ENCODE measurements at places on chromosomes 12 and 14.

DNA sequence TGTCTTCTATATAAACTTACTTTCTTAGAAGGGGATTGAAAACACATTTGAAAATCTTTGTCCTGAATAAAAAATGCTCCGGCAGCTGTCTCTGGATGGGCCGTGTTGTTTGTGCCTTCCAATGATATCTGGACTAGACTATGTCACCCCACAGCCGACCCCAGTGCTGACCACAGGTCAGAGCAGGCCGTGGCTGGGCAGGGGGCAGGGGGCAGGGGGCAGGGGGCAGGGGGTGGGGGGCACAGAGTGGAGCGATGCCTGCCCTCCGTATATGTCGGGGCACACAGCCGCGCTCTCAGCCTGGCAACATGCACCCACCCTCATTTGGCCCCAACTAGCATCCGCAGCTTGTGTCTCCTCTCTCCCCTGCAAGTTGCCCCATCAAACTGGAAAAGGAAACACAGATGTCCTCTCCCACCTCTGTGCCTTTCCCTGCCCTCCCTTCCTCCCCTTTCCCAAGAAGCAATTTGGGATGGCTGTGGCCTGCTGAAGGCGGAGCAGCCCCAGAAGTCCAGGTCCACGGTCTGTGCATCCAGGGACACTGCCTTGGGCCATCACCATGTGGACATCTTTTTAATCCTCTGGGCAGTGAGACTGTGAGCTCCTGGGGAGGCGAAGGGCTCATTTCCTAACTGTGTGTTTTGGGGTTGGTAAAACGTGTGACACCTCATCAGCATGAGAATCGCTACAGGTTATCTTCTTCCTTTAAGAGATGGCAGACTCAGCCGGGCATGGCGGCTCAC lies 295.7 kb upstream of the RTL1 start:
- no peak for DNase-seq

GRCh38 chr12:93757792-93758694 lies 80.9 kb downstream of the CRADD start:
- no peak for DNase-seq

DNA sequence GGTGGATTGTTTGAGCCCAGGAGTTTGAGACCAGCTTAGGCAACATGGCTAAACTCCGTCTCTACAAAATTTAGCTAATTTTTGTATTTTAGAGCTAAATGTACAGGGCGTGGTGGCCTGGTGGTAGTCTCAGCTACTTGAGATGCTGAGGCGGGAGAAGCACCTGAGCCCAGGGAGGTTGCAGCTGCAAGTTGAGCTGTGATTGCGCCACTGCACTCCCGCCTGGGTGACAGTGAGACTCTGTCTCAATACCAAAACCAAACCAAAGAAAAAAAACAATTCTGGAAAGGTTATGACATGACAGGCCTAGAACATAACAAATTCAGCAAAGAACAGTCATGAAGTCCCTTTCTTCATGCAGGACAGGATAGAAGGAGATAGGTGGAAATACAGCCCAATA lies 25.7 kb downstream of the WDR89 start:
- no peak for DNase-seq

- no peak for DNase-seq
Observed at GRCh38 chr14:67622675-67623074, 3.0 kb downstream of the ARG2 start.

GRCh38 chr12:112798048-112798760 lies 6.7 kb downstream of the RPH3A start:
- no peak for DNase-seq

GRCh38 chr14:79587875-79588274 lies 623.4 kb downstream of the DIO2 start:
- DNase-seq = no peak

DNA sequence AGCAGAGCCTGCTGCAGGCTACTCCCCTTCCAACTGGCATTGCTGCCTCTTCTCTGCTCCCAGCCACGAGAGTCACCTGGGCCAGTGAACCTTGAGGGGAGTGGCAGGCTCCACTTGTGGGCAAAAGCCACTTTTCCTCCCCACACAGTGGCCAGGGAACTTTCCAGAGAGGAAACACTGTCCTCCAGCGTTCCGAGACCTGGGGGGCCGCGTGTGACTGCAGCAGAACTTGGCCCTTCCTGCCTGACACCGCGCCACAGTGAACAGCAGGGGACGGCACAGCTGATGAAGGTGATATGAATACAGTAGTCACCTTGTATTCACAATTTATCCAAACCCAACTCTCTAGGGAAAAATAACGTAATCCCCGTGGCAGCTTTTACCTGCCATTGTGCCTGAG lies 114.9 kb downstream of the PIWIL1 start:
- DNase-seq = no peak

- no peak for DNase-seq
Observed at GRCh38 chr12:132456944-132457495, 32.9 kb upstream of the FBRSL1 start.

DNA sequence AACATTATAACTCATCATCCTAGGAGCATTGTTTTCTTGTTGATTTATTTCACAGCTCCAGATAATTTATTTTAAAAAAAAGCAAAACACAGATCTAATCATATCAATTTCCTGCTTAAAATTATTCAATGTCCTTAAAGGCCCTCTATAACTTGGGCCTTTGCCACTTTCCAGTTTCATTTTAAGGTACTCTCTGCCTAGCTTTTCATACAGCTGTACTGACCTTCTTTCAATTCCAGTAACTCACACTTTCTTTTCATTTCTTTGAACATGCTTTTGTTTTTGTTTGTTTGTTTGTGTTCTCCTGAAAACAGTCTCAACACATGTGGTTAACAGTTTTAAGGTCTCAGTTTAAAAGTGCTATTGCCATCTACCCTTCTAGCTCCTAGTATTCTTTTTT lies 281.9 kb downstream of the ACSS3 start:
- DNase-seq = no peak

GRCh38 chr12:73950507-73950906 lies 587.1 kb upstream of the ATXN7L3B start:
- no peak for DNase-seq

DNA sequence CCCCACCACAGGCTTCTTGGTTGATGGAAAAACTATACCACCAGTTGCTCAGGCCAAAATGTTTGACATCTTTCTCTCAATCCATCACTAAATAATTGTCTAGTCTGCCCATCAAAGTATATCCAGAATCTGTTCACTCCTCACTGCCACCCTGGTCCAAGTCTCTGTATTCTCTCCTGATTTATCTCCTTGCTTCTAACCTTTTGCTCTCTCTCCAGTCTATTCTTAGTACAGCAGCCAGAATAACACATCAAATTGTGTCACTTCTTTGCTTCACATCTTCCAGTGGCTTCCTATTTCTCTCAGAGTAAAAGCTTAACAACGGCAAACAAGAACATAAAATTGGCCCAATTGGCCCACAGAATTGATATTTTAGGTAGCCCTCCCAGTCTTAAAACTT lies 272.8 kb downstream of the IPO8 start:
- no peak for DNase-seq

GRCh38 chr12:38607295-38607694 lies 290.7 kb downstream of the ALG10B start:
- no peak for DNase-seq

GRCh38 chr12:70885956-70886355 lies 34.6 kb downstream of the PTPRR start:
- no peak for DNase-seq

DNA sequence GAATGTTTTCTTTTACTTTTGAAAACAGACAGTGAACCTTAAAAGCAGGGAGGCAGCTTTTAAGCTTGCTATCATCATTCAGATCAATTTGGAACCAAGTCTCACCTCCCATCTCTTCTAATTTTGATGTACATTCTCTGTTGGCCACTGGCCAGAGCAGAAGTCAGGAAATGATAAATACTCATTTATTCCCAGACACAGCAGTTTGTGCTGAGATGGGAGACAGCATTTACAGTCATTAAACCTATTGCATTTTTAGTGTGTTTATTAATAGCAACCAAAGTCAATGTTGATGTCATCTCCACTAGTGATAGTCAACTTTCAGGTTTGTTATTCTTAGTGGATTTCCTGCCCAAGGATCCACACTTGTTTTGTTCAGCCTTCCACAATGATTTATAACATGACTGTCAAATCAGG lies 320.0 kb upstream of the ATP2B1 start:
- DNase-seq = no peak

- DNase-seq = peak; percentile 93
Observed at GRCh38 chr14:87628129-87628528, 364.9 kb downstream of the GALC start.

- no peak for DNase-seq
Observed at GRCh38 chr14:37289688-37290087, 92.0 kb downstream of the MIPOL1 start.

DNA sequence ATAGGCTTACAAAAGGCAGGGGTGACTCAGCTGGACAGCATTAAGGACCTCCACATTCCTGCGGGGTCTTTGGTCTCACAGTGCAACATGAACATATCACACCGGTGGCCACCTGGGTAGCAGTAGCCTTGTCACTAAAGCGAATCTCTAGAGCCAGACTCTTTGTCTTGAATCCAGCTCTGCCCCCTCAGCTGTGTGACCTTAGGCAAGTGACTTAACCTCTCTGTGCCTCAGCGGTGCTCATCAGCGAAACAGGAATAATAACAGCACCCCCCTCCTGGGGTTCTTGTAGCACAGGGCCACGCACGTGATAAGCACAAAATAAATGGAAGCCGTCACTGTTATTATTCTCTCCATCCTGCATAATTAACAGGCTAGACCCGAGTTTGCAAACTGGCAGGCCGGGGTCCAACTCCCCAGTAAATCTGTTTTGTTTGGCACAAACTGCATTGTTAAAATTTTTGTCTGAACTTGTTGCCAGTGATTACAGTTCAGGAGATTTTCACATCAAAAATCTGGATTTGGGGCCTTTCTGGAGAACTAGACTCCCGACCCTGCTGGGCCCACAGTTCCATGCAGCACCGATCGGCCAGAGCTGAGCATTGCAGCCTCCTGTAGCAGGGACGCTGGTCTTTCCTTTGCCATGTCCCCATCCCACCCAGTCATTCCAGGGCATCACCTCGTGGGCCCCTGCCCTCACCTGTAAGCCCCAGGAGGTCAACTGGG lies 174.8 kb downstream of the PHETA1 start:
- no peak for DNase-seq

DNA sequence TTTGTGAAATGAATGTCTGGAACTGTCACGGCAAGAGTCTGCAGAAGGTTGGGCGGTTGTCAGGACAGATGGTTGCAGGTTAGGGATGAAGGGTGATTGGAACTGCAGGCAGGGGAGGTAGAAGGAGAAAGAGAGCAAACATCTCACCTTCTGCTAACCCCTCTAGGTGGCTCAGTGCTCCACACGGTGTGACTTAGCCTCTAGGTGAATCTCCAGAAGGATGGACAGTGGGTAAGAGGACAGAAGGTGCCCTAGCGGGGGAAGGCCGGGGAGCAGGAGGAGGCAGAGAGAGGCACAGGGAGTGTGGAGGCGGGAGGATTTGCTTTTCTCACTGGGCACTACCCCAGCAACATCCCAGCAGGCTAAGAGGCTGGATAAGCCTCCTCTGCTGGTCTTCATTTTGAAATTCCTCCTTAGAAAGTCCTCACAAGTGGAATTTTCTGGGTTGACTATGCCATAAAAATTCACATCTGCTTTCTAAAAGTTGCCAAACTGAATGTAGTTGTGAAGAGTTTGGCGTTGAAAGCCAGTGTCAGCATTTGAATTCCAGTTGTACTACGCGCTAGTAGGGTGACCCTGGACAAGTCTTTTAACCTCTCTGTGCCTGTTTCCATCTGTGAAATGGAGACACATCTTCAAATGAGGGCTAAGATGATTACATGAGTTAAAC lies 10.7 kb upstream of the GPR68 start:
- DNase-seq = no peak

DNA sequence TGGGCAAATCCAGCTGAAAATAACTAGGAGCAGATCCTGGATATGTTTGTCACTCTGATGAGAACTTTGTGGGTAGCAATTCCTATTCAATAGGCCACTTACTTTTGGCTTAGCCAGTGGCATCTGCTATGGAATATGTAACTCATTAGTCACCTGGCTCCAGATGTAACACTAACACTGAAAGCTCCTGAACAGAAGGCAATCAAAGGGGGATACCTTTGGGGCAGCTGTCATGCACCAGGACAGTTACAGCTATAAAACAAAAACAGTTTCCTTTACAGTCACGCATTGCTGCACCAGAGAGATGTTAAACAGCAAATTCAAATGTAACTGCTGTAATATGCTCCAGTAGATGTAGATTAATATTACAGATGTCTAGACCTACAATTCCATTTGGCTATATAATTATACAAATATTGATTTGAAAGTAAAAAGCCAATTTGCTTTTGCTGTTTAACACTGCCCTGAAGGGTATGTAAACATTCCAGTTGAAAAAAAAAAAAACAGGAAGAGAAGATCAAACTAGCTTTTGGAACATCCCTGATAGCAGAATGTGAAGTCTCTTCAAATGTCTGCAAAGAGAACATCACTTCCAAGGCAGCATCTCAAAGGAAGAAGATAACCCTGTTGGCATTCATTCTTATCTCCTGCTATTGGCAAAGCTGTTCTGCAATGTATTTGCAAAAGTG lies 18.4 kb downstream of the RACGAP1 start:
- no peak for DNase-seq

DNA sequence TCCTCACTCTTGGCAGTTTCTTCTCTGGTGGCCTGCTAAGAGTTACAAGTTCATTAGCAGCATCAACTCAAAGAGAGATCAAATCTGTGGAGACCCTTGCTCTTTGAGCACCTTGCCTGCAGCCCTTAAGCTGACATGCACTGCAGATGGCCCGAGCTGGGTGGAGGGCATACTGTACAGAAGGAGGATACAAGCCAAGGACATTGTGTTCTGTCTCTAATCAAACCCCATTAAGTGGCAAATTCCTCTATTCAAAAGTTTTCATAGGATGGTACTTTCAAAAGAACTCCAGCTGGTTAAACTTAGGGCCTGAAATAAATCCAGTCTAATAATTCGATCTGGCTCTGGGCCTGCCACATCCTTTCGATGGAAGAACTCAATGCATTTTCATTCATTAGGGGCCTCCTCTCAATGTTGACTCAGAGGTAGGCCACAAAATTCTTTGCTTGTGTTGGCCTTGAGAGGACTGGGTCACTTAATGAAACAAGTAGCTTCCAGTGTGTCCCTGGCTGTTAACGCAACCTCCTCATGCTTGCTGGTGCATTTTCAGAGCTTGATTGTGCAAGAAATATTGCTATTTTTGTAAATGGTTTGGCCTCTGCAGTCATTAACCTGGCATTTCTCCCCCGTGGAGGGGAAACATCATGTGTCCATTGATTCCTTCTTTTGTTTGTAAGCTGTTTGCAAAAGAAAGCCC lies 318.2 kb downstream of the NUAK1 start:
- no peak for DNase-seq

- DNase-seq = no peak
Observed at GRCh38 chr12:81963026-81963425, 203.9 kb upstream of the PPFIA2 start.

GRCh38 chr12:110704750-110705149 lies 15.8 kb upstream of the HVCN1 start:
- no peak for DNase-seq

- DNase-seq = peak; percentile 32
Observed at GRCh38 chr12:67774983-67775587, 126.5 kb downstream of the DYRK2 start.

GRCh38 chr12:4996714-4997113 lies 47.0 kb upstream of the KCNA5 start:
- no peak for DNase-seq

All from kidney epithelial cell (primary cell).